A549 treated with AZD2906 at 1 μM for 4 hours (cell line): ENCODE measurements at places on chromosomes 7 and 10. TPM values are rescaled to one million over a fixed set of nuclear protein-coding genes. Genes with fewer than 3 reads are reported as not detected.

Gene HOXA4
- total RNA-seq: 1.6 to 1.9 TPM (median 1.8 TPM) in 5 replicates

Gene TMEM229A
- not detected in 5 replicates for total RNA-seq

Gene MACROH2A2
- 23.6 to 28.1 TPM (median 26.2 TPM) in 5 replicates for total RNA-seq

Gene EBLN1
- 0.05 to 0.09 TPM in 2 of 5 replicates, not detected in the others for total RNA-seq

Gene PGAM2
- total RNA-seq: not detected in 5 replicates
